Stimulated activated CD4-positive, alpha-beta T cell treated with anti-CD3 and anti-CD28 coated beads, TNF-alpha, amount 100 ng/mL, for 1 hour (primary cell): ENCODE measurements at places on chromosomes 6 and 20.

GRCh38 chr6:111484633-111484930 is 1.6 kb upstream of the REV3L start:
- DNase-seq = no peak

GRCh38 chr6:156886409-156886808 is 109.2 kb downstream of the ARID1B start:
- DNase-seq = no peak

DNA sequence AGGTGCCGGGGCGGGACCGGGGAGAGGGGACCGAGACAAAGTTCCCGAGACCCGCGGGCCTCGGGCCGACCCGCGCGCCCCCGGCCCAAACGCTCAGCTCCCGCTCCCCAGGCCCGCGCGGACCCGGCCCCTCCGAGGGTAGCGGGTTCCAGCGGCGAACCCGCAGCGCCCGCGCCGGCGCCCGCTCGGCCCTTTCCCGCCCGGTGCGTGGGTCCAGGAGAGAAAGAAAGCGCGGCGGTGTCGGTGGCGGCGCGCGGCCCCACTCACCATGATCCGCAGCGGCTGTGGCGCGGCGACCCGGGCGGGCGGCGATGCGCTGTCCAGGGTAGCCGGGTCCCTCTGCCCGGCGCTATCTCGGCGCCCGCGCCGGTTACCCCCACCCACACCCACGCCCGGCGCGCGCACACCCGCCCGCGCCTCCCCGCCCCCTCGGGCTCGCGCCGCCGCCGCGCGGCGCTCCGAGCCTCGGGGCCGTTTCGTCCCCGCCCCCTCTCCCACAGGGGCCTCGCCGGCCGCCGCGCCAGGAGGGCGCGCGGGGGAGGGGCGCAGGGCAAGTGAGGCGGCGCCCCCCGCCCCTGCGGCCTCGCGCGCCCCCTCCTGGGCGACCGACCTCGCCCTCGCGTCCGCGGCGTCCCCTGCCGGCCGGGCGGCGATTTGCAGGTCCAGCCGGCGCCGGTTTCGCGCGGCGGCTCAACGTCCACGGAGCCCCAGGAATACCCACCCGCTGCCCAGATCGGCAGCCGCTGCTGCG is at the start of gene ELOVL2:
Gene ELOVL2 (minus strand): TSS at position 345 of the 751 bp plus-strand sequence. CDS start 75 bp downstream, at position 270.
- no peak for DNase-seq

DNA sequence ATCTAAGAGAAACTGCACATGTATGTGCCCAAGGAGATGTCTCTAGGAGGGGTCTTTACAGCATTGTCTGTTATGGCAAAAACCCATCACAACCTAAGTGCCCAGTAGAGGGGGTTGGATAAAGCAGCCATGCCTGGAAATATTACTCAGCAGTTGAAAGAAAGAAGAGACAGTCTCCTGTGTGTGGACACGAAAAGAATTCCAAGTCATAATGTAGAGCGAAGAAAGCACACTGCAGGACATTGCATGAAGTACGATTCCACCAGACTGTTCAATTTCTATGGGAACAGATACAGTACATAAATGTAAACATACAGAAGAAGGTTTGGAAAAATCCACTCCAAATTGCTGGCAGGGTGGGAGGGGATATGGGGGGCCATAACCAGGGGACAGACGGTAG is 7.3 kb upstream of the TGM2 start:
- no peak for DNase-seq

DNA sequence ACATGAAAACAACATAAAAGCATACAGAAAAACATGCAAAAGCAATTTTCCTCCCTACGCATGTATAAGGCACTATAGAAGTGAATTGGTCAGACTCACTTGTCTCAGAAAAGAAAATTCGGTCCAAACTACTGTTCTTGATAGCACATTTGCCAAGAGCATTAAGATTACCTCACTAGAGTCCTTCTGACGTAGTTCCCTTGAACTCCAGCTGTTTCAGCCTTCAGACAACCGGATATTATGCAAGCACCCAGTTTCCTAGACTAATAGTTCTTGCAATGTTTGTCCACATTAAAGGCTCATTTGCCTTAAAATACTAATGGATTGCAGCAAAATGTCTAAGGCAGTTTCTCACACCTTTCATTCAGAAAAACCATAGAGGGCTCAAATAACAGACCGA is 2.5 kb upstream of the CASS4 start:
- no peak for DNase-seq

DNA sequence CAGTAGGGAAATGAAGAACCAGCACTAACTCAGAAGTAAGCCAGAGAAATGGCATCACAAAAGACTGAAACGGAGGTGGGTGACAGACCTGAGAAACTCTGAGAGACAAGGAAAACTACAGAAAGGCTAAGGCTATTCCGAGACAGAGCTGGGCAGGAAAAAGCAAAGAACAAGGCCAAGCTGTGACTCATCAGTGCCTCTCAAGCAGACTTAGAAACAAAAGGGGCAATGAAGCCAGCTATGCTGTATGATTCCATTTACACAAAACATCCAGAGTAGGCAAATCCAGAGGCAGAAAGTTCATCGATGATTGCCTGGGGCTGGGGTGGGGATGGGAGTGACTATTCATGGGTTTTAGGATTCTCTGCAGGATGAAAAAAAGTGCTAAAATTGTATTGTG is 50.0 kb downstream of the SLC23A2 start:
- DNase-seq = no peak

- DNase-seq = no peak
Observed at GRCh38 chr6:54192993-54193392, 81.8 kb downstream of the MLIP start.

GRCh38 chr6:87976616-87977015 is 71.0 kb upstream of the SPACA1 start:
- DNase-seq = no peak

DNA sequence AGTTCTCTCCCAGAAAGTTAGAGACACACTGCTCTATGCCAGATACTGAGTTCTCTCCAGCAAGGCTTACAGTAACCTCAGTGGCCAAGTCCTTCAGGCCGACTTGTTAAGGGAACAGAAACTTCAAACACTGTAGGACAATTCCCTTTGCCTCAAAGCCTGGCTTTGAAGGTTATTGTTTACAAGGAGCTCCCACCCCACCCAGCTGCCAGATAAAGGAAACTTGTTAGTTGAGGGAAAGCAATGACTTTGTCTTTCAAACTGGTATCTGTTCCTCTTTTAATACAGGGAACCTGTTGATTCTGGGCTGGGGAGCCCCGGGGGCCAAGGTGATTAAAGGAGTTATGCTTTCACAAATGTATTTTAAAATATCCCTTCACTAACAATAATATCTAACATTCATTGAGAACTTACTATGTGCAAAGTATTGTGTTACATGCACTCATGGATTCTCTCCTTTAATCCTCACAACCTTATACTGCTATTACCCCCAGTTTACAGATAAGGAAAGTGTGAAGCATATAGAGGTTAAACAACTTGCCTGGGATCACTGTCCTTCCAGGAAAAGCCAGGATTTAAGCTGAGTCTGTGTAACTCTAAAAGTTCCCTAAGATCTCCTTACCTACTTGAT is 27.6 kb upstream of the CDKN1A start:
- DNase-seq = no peak

DNA sequence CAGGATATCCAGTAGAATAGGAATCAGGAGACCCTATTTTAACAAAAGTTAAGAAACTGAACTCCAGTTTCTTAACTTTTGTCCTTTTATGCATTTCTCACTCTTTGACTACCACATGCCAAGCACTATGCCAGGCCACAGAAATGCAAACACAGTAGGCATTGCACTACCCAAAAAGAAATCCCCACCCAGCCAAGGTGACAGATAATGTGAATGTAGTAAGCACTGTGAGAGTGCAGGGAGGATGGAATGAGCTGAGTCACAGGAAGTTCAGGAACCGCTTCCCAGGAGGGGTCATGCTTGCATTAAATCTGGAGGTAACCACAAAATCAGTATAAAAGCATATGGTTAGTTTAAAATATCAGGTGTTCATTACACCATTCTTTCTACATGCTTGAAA is 20.1 kb upstream of the FAM83C start:
- DNase-seq = no peak

GRCh38 chr6:148533309-148534107 is 190.9 kb downstream of the SASH1 start:
- DNase-seq = no peak

DNA sequence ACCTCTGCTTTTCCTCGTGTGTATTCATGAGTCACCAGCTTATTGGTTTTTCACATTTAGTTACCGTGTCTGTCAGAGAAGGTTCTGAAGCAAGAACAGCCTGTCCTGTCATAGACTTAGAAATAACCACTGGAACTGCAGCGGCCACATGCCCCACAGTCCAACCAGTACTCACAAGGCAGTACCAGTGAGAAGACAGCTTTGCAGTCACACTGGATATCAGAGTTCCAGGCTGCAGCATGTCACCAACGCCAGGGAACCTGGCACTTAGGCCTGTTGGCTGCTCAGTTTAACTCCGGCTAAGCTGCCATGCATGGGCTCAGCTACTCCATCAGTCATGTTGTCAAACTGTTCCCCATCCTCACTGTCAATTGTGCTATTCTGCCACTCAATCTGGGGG is 40.1 kb downstream of the ADNP start:
- DNase-seq = no peak

DNA sequence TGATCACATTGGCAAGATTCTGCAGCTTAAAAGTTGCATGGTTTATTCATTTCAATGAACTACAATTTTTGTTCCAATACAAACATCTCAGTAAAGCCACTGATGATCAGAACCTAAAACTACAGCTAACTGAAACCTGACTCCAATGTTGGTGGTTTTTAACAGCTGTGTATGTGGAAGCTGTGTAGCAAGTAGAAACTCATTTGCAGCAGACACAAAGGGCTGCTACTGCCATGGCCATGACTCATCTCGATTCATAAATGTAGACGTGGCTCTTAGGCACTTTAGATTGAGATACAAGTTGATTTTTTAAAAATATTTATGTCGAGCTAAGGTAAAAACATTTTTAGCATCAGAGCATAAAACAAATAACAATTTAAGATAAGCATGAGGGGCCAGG is 19.5 kb upstream of the MAP3K4 start:
- DNase-seq = no peak

DNA sequence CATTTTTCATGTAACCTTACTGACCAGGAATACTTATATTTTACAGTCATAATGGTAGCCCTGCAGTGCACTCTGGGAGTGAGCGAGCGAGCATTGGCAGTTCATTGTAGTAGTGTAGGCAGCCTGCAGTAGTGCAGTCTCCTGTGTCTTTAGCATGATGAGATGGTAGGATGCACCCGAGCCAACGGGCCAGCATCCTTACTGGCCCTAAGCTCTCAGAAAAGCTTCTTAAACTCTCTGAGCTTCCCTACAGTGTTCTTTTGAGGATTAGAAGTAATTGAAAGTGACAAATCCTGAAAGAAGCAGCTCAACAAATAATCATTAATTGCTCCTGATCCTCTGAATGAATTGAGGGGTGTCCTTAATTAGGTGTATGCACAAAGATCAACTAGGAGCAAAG is 20.9 kb downstream of the SLC9A8 start:
- DNase-seq = no peak

GRCh38 chr6:15533379-15534026 is 129.3 kb downstream of the DTNBP1 start:
- DNase-seq = no peak

DNA sequence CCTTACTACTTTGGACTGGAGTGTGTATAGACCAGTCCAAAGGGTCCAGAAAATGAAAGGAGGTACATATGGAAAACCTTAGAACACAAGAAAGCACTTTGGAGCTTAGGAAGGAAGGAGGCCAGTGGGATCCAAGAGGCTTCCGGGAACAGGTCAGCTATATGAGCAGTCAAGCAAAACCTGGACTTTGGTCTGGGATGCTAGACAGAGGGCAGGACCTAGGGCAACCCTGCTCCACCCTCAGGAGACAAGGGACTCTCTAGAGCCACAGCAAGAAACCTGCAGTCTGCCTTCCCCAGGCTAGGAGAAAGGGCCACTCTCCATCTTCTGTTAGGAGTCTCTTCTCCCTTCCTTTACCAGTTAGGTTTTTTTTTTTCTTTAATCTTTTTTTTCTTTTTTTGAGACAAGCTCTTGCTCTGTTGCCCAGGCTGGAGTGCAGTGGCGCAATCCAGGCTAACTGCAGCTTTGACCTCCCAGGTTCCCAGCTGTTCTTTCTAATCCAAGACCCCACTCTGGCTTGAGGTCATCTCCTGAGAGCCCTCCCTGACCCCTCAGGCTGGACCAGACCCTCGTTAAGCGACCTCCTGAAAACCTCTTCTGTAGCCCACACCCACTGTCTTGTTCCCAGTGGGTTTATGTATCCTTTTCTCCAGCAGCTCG is 4.6 kb downstream of the KCNK5 start:
- no peak for DNase-seq

- no peak for DNase-seq
Observed at GRCh38 chr6:22147921-22148776, 148.7 kb downstream of the PRL start.

GRCh38 chr6:34334796-34335416 is 57.6 kb downstream of the NUDT3 start:
- DNase-seq = no peak

GRCh38 chr6:73873081-73873480 is 177.1 kb downstream of the CD109 start:
- DNase-seq = no peak

DNA sequence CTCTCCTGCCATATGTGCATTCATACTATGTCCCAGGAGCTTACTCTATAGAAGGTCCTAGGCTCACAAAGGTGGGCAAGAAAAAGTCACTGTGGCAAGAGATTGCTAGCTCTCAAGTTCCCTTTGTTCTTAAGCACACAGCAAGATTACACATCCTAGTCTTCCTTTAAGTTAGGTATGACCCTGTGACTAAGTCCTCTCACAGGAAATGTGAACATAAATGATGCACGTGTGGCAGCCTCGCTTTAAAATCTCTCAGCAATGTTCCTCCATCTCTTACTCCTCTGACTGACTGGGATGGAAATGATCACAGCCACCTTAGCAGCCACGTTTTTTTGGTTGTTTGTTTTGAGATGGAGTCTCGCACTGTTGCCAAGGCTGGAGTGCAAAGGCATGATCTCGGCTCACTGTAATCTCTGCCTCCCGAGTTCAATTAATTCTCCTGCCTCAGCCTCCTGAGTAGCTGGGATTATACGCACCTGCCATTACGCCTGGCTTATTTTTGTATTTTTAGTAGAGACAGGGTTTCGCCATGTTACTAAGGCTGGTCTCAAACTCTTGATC is 35.7 kb upstream of the HAO1 start:
- DNase-seq = no peak

DNA sequence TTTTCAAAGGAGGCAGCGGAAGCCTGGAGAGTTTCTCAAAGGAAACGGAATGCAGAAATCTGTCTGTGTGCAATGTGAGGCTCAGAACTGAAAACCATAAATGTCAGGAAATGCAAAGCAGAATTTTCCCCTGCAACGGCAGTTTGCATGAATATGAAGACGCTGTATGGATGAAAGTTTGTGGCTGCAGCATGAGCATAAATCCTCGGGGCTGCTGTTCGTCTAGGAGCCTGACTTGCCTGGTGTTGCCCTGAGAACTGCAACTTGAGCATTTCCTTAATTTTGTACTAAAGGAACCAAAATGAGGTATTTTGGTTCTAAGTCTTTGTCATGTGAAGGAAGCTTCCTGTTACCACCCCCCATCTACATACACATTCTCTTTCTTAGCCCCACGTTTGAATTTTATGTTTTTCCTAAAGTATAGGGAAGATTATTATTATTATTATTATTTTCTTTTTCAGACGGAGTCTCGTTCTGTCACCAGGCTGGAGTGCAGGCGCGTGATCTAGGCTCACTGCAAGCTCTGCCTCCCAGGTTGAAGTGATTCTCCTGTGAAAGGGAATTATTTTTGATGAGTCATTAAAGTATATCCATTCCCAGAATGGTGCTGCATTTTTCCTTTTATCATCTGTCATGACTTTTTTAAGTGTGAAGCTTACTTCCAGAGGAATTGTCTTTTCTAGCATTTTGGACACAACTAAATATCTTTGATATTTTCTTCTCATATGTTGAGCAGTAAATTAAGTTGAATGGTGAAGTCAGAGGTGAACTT is 33.1 kb downstream of the MTHFD1L start:
- DNase-seq = no peak

- no peak for DNase-seq
Observed at GRCh38 chr20:61803915-61804751, 261.5 kb downstream of the TAF4 start.
